SK-N-SH (cell line): ENCODE measurements at places on chromosomes 12 and 14.

DNA sequence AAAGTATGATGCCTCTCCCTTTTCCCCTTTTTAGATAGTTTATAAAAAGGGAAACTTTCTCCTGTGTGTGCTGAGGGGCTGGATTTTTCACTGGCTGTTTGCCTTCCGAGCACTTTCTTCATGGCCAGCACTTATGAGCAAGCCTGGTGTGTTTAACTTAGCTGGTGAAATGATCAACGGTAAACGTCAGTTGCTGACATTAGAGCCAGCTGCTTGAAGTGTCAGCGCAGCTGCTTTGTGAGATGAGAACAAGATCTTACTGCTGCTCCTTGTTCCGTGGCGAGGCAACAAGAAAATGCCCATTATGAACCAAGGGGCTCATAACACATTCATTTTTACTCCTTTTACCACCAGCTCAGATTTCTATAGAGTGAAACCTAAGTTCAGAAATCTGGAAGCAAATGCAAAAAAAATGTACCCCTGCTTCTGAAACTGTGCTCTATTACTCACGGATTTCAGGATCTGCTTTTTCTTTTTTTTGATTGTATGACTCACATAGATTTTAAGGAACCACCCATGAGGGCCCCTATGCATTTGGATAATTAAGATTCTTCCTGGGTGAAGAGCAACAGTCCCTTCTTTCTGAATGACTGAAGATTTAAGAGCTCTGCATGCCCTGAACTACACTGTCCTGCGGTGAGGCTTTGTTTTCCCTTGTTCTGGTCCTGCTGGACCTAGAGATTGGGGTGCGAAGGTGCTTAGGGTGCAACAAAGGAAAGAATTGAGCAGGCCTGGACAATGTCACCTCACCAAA, 74.3 kb upstream of the CPM start:
- DNase-seq = no peak

DNA sequence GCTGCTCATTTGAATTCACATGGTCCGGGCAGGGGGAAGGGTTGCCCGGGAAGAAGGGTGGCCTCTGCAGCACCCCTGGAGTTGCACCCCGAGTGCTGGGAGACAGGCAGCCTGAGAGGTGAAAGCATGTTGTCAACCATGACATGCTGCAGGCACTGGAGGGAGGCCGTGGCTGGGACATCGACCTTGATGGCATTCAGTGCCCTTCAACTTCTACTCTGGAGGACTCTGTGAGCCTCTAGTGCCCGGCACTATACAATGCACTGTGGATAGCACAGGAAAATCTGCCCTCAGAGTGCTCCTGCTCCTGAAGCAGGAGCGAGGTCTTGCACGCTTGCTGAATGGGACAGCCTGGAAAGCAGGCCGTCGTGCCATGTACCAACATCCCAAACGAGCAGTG, 359.3 kb upstream of the FKBP4 start:
- no peak for DNase-seq

DNA sequence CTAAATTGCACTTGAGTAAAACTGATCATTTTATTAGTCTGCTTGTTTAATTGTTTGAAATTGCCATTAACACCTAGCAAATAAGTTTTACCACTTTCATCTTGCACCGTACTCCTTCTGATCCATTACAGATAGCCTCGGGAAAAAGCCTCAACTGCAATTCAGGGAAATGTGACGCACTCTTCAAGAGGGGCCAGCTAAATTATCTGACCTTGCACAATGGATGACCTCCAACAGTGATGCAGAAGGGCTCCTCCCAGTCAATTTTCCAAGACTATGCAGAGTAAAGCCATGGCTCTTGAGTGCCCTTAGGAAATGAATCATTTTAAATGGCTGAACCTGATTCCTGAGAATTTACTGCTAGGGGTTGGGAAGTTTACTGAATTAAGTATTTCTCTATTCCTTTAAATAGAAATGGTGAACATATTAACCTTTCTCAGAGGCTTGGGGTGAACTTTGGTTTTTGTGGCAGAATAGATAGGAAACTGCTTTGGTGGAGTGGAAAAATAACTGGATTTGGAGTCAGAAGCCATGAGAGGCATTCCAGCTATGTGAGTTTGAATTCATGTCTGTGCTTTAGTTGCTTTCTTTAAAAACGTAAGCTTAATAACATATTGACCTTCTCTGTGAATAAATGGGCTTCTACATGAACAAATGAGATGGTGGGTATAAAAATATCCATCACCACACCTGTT, 64.8 kb upstream of the OVCH1 start:
- no peak for DNase-seq

DNA sequence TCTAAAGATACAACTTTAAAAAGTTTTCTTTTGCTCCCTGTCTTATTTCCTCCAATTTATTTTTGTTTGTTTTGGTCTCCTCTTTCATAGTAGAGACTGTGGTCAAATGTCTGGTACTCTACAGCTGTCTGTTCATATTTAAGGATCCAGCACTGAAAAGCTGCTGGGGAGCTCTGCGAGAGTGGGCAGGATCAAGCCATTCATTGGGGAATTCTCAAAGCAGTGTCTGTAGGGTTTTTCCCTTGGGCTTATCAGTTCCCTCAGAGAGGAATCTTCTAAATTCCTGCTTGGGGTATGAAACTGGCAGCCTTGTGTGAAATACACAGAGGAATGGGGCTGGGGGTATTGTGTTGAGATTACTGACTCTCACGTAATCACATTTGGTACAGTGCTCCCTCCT, 52.3 kb downstream of the FNTB start:
- no peak for DNase-seq

DNA sequence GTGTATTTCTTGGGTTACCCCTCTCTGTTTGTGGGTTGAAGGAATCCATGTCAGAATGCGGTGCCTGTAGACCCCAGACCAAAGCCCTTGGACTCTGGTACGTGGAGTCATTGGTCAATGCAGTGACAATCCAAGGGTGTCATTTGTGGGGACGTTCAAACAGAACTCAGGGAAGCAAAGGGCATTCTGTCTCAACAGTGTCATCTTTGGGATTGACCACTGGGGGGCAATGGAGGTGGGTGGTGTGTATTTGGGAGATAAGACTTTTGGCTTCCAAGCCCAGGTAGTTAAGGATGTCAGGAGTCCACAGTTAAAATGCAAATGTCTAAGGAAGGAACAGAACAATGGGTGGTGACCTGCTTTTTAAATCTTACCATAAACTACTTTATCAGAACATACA, 54.6 kb upstream of the CCDC175 start:
- peak; percentile 39 for DNase-seq

- DNase-seq = no peak
Observed at GRCh38 chr12:45324391-45324790, 108.5 kb downstream of the ANO6 start.

GRCh38 chr14:28744126-28744525, 22.5 kb upstream of the FOXG1 start:
- no peak for DNase-seq

- no peak for DNase-seq
Observed at GRCh38 chr14:33026850-33027430, 88.3 kb downstream of the NPAS3 start.

- DNase-seq = no peak
Observed at GRCh38 chr12:49636574-49636973, 13.2 kb downstream of the PRPF40B start.

GRCh38 chr14:64698903-64699302, 5.3 kb upstream of the PLEKHG3 start:
- no peak for DNase-seq

DNA sequence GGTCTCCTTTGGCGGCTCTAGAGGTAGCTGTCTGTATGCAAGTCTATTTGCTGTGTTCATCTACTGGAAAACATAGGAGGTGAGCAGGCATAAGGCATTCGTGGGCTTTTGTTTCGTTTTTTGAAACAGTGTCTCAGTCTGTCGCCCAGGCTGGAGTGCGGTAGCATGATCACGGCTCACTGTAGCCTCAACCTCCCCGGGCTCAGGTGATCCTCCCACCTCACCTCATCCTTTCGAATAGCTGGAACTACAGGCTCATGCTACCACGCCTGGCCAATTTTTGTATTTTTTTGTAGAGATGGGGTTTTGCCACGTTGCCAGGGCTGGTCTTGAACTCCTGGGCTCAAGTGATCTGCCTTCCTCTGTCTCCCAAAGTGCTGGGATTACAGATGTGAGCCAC, 27.5 kb downstream of the FLVCR2 start:
- no peak for DNase-seq

DNA sequence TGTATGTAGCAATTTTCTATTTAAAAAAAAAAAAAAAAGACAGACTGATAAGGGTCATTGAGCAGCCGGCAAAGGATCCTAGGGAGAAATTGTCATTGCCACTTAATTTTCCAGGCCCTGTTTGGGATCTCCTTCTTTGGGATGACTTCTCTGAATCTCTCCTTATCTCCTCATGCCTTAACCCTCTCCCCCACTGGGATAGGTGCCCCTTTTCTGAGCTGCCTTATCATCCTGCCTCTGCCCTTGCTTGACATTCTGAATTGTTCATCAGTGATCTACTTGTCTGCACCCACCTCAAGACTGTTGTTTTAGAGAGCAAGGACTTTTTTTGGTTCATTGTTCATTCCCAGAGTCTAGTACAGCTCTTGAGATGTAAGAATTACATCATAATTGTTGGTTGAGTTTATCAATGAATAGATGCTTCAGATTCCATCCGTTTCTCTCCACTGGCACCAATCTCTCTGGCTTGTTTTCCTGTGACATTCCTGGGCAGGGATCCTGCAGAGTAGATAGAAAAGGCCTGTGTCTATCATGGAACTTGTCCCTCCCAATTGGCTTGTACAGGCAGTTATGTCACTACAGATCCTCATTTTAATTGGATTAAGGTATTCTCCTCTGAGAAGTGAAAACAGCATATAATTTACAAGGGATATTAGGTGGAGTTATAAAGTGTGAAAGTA, 42.6 kb downstream of the SOCS2 start:
- no peak for DNase-seq

GRCh38 chr14:82366803-82367202, 833.1 kb upstream of the SEL1L start:
- DNase-seq = no peak

DNA sequence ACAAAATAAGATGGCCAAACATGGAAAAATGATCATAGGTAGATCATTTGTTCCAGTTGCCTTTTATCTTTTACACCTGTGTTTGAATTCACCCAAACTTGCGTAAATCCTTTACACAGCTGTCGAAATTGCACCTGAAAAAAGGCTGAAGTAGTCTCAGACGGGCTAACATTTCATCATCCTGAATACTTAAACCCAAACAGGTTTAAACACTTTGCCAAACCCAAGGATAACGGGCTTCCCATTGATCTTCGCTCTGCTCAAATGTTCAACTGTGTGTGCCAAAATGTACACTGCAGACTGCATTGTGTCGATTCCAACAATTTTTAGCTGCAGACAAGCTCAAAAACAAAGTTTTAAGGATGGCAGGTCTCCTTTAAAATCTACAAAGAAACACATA, 288.7 kb upstream of the DDHD1 start:
- no peak for DNase-seq

- DNase-seq = no peak
Observed at GRCh38 chr12:69534389-69534822, 50.9 kb upstream of the CCT2 start.

DNA sequence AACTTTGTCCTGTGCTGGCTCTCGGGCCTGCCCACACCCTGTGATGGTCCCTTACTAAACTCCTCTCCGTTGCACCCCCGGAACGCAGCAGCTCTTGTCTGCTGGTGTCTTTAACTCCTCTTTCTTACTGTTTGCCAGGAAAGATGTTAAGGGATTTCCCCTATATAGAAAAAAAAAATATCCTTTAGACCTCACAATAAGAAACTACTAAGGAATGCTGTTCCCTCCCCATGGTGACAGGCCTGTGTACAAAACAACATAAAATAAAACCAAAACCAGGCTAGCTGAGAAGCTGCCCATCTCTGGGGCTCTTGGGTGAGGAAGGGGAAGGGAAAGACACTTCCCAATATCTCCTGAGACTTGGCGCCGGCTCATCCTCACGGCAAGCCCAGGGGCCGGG, 95.4 kb downstream of the CHGA start:
- DNase-seq = no peak

GRCh38 chr12:19794116-19794515, 354.8 kb downstream of the AEBP2 start:
- DNase-seq = no peak

DNA sequence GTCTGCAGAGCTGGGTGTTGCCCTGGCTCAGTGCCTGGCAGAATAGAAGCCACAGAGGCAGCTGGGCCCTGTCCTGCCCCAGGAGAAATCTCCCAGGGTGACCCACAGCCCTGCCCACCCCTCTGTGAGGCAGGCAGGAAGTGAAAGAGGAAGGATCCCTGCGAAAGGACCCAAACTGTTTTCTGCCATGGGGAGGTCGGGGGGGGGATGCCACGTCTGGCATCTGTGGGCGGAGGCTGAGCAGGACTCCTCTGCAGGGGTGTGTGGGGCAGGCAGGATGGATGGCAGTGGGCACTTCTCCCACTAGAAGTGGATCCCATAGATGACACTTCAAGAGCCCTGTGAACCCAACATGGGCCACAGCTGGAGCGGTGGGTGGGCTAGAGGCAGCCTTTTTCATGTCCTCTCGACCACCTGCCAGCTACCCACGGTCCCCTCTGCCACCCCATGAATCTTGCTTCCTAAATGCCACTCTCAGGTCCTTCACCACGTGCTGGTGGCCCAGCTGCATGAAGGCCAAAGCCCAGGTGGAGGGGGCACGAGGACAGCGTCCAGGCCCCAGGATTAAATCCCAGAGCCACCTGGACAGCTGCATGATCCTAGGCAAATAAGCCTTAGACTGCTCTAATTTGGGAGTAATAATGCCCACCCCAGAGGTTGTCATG, 3.6 kb downstream of the PAPLN start:
- peak; percentile 34 for DNase-seq

GRCh38 chr12:65495233-65495632, 216.8 kb downstream of the MSRB3 start:
- no peak for DNase-seq

DNA sequence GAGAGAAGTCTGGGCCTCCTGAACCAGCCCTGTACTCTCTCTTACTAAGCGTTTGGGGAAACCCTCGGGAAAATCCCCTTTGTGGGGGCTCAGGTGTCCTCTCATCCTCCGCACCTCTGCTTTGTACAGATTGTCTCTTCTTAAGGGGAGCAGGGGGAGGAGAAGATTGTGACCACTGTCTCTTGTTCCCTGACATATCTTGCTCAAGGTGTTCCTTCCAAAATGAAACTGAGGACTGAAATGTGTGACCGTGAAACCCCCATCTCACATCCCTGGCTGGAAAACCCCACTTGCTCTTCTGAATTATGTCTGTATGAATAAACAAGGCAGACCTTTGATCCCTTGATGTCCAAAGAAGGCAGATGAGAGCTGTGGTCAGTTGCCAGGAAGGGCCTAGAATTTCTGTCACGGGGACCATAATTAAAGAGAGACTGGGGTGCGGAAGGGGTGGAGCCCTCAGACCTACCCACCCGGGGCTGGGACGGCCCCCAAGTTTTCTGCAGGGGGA, 369.8 kb downstream of the AACS start:
- DNase-seq = no peak

GRCh38 chr14:72876005-72876709, 17.7 kb downstream of the DPF3 start:
- DNase-seq = no peak

GRCh38 chr12:94678849-94679248, 28.5 kb upstream of the TMCC3 start:
- DNase-seq = no peak
